ENCODE measurements at places on chromosomes 2 and 18.

DNA sequence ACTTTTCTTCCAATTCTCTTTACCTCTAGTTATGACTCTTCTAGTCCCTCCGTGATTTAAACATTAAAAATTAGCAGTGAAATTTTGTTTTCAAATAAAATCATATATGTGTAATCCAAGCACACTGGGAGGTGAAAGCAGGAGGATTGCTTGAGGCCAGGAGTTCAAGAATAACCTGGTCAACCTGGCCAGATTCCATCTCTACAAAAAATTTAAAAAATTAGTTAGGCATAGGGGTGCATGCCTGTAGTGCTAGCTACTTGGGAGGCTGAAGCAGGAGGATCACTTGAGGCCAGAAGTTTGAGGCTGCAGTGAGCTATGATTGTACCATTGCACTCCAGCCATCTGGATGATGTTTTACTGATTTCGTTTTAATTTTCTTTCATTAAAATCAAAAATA, 7.0 kb upstream of the VSNL1 start:
- no peak for DNase-seq

DNA sequence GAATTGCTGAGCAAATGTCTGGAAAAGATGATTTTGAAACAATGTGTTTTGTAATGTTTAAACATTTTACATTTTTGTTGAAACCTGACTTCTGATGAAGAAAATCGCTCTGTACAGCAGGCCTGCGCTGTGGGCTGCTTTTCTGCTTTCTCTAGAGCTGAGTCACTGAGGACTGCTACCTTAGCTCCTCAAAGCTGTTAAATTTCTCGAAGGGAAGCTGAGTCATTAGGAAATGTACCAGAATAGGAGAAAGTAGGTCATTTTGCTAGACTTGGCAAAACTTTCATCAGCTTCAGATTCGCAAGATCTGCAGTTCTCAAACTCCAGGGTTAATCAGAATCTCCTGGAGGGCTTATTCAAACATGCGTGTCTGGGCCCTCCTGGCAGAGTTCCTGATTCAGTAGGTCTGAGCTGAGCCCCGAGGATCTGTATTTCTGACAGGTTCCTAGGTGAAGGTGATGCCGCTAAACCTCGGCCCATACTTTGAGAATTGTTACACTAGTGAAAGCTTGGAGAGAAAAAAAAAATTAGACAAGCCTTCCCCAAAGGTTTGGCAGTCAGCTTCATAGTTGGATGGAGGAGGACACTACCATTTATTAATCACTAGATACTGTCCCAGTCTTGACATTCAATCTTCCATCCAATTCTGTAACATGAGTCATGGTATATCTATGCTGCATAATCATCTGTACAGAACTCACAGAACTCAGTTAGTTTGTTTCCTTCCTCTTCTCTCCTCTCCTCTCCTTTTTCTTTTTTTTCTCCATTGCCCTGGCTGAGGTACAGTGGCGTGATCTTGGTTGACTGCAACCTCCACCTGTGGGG, 297.6 kb downstream of the PARD3B start:
- DNase-seq, result no peak

DNA sequence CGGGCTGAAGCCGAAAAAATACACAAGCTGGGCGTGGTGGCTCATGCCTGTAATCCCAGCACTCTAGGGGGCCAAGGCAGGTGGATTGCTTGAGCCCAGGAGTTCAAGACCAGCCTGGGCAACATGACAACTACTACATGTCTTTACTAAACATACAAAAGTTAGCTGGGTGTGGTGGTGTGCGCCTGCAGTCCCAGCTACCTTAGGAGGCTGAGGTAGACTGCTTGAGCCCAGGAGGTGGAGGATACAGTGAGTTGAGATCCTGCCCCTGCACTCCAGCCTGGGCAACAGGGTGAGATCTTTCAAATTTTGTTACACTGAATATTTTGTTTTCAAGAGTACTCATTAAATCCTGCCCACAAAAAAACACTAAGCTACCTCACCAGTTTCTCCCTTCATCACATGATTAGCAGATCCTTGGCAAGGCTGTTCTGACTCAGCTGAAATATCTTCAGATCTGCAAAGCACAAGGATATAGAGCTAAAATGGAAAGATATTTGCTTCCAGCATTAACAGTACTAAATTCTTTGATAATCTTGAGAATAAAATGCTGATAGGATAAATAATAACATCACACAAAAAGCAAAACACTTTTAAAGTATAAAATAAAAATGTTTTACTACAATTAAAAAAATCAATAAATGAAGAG, 28.2 kb upstream of the MCM6 start:
- DNase-seq, result no peak

DNA sequence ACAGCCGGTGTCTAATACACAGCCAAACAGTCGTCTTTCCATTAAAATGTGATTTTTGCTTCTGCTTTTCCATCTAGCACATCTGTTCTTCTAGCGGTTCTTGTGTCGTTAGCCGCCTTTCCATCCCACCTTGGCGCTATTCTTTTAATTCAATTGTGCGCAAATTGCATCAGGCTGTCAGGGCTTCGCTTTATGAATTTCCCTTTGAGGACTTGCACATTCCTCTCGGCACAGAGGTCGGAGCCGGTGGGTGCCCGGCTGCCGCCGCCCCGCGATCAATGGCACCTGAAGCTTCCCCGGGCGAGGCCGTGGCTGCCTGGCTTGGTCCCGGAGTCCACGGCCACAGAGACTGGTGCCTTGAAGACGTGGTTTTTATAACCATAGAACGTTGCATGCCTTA, 33.9 kb upstream of the TSPYL6 start:
- DNase-seq, result no peak

GRCh38 chr18:37516361-37516853, 49.2 kb downstream of the CELF4 start:
- DNase-seq, result no peak

DNA sequence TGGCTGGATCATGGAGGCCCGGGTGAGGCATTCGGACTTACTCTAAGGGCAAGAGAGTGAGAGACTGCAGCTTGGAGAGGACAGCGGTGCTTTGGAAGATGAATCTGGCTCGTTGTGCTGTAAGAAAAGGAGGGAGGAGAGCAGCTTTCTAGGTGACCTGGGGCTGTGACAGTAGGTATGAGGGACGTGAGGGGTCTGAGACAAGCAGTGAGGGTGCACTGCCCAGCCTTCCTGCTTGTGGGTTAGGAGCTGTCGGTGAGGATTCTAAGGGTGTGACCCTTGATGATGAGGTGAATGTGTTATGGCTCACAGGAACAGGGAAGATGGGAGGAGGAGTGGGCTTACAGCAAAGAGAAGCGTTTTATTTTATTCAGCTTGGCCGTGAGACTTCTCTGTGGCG, 27.1 kb upstream of the RHOB start:
- DNase-seq, result no peak

DNA sequence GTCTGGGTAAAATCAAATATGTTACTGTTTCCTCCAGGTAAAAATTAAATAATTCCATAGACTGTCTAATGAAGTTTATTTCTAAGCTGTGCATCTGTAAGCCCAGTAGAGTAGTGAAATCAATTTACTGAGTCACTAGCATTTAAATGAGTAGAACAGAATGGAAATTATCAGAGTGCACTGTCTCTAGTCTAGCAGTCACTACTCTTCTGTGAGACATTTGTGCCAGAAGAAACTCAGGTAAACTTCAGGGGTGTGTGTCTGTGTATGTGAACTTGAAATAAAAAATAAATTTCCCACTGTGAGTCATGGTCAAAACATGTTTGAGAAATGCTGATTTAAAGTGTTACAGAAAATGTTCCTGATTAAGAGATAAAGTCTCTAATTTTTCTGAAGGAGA, 146.4 kb downstream of the RIF1 start:
- no peak for DNase-seq

- no peak for DNase-seq
Observed at GRCh38 chr2:24011250-24012104, 1.6 kb downstream of the MFSD2B start.

GRCh38 chr2:162106146-162106551, 32.1 kb upstream of the DPP4 start:
- no peak for DNase-seq

DNA sequence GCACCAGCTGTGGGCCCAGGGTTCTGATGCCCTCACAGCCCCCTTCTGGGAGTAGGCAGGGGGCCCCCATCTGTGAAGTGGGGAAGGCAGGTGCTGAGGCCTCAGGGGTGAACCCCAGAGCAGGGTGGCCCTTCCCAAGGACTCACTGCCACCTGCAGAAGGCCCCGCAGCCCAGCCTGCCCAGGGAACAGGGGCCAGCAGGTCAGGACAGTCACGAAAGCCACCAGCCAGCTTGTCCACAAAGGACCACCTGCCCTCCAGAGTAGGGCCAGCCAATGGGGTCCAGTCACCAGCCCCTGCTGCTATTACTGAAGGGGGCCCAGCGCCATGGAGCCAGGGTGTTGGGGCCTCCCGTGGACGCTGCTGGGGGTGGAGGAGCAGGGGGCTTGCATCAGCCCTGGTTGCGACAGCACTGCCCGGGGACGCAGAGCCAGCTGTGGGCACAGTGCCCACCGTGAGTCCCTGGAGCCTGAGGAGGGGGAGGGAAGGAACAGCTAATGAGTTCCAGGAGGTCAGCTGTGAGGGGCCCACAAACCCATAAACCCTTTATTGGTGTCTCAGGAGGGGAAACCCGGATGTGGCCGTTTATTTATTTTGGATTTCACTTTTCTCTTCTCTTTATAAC, 11.5 kb upstream of the SNED1 start:
- DNase-seq, result peak; percentile 5

DNA sequence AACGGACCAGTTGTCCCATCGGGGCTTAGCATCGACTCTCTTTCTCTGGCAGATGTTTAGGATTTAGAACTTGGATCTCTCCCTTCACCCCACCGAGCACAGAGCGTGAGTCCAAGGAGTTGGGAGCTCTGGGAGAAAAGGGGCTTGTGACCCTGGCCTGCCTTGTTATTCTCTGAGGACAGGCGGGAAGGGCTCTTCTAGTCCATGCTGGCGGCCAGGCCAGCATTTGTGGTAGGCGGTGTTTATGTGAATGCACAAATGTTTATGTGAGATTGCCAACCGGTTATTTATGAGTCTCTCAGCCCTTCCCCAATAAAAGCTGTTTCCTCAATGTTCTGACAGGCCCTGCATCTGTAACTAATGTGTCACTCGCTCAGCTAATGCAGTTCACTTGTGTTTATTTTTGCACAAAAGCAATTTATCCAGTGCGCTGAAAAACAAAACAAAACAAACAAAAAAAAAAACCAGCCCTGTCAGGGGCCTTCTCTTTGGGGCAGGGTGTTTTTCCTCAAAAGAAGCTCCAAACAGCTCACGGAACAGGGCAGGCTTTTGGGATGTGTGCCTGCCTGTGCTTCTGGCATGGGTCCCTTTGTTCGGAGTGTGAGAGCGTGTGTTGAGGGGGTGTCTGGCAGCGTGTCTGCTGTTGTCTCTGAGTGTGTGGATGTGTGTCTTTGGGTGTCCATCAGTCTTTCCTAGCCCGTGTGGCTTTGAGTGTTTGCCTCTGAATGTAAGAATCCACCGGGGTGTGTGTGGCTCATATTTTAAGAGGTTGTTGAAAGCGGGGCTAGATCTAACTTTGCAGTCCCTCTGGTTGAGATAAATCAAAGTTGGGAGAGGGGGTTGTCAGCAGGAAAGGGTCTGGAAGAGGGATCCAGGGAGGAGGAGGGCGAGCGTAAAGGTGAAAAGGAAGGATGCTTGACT, 52.8 kb upstream of the HAAO start:
- DNase-seq, result no peak

GRCh38 chr2:133240491-133241223, 327.6 kb downstream of the NCKAP5 start:
- no peak for DNase-seq

- DNase-seq, result no peak
Observed at GRCh38 chr2:132392221-132392620, 24.4 kb upstream of the GPR39 start.

- DNase-seq, result no peak
Observed at GRCh38 chr18:24810561-24811305, 350.3 kb downstream of the HRH4 start.

GRCh38 chr2:100057901-100058261, 84.5 kb downstream of the AFF3 start:
- DNase-seq, result no peak

- DNase-seq, result no peak
Observed at GRCh38 chr2:66525606-66526005, 90.7 kb downstream of the MEIS1 start.

GRCh38 chr2:96867756-96868554, 1.9 kb downstream of the SEMA4C start:
- no peak for DNase-seq

GRCh38 chr2:20562540-20563225, 88.2 kb downstream of the HS1BP3 start:
- no peak for DNase-seq

DNA sequence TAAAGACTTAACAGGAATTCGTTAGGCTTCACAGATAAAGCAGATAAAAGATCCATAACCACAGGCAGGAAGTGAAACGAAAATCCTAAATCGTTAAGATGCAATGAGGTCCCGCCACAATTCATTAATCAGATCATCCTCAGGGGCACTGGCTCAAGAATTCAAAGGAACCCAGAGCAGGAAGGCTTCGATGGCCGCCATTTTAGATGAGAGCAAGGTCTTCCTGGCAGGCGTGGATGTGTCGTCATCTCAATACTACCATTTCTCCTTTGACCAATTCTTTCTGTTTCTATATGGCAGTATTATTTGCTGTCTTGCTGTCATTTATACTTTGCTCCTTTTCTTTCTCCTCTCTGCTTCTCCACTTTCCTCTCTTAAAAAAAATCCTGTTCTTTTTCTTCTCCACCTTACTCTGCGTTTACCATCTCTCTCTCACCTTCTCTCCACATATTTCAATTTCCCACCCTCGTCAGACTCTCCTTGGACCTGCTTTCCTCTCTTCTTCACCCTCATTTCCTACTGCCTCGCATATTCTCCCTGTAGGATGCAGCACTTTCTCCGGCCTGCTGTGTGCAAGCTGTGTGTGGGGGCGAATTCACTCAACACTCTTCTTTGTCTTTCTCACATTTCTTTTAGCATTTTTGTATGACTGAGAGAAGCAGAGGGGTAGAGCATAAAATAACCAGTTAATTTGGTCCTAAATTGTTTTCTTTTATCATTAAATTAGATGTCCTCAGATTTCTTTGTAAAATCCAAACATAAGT, 35.1 kb upstream of the LHCGR start:
- no peak for DNase-seq

DNA sequence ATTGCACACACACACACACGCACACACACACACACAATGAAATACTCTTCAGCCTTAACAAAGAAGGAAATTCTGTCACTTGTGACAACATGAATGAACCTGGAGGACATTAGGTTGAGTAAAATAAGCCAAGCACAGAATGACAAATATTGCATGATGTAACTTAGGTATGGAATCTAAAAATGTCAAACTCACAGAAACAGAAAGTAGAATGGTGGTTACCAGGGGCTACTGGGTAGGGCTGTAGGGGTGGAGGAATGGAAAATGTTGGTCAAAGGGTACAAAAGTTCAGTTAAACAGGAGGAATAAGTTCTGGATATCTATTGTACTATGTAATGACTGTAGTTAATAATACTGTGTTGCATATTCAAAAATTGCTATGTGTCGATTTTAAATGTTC, 29.5 kb downstream of the SCN2A start:
- DNase-seq, result no peak

- no peak for DNase-seq
Observed at GRCh38 chr2:113769555-113769954, 13.1 kb upstream of the SLC35F5 start.
